Stimulated activated CD8-positive, alpha-beta memory T cell treated with anti-CD3 and anti-CD28 coated beads, Interleukin-12 subunit alpha, Interleukin-12 subunit beta, amount 100 ng/mL, for 1 hour (primary cell): ENCODE measurements at places on chromosomes 13 and 19.

GRCh38 chr13:22009500-22009899, 338.6 kb downstream of the FGF9 start:
- DNase-seq = no peak

GRCh38 chr13:51502153-51502651, 49.4 kb upstream of the INTS6 start:
- DNase-seq = no peak

GRCh38 chr13:27199696-27200095, 28.1 kb upstream of the USP12 start:
- DNase-seq = no peak

DNA sequence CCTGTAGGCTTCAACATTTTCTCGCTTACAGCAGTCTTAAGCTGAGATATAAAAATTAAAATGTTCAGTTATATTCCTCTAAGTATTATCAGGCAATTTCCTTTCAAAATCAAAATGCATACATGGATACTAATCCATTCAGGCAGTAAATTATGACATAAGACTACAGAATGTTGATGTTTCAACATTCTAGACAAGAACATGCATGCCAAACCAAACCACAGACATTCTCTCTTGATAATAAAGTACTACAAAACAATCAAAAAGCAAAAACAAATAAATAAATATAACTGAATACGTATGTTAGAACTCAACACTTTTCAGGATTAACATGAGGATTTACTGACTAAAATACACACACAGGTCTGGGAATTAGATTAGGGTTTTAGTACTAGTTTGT, 7.7 kb downstream of the DIS3 start:
- DNase-seq = no peak

DNA sequence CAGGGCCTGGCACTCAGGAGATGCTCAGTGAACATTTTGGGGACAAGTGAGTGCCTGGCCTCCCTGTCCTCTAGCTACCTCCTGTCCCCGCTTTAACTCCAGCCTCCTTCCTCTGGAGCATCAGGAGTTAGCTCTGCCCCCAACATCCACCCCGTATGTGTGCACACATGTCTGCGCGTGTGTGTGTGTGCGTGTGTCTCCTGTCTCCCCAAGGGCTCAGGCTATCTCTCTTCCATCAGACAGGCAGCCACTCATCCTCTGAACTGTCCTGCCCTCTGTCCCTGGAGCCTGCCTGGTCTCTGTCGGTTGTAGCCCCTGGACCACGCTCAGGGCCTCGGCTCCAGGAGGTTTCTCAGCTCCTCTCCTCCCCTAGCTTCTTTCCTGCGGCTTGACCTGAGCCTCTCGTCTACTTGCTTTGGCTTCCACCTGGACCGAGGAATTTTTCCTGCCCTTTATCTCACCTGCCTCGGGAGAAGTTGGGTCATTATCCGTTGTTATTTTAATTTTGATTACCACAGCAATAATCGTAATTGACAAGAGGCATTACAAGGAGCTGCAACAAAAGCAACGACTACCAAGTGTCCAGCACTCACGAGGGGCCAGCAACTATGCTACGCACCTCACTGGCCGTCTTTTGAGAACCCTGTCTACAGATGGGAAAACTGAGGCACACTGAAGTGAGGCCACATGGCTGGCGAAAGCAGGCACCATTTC, 32.0 kb upstream of the ASF1B start:
- no peak for DNase-seq

- no peak for DNase-seq
Measured at GRCh38 chr13:72823081-72823480, 41.1 kb downstream of the PIBF1 start.

DNA sequence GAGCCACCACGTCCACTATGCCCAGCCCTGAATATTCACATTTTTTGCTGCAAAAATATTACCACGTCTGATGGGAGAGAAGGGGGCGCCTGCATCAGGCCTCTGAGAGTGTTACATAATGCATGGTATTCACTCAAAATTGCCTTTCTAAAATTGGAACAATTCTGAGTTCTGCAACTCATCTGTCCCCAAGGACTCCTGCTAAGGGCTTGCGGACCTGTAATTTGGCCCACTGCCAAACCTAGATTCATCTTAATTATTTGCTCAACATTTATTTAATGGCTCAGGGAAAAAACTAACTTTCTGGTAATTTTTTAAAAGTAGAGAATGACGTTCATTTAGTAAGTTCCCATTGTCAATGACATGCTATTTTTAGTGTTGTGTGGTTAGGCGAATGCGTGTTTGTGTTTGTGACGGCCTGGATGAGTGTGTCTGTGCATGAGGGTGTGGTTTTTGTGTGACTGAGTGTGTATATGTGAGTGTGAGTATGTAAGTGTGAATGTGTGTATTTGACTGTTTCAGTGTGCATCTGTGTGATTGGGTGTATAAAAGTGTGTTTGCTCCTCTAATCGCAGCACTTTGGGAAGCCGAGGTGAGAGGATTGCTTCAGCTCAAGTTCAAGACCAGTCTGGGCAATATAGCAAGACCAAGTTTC, 8.8 kb downstream of the INAFM1 start:
- DNase-seq = no peak

DNA sequence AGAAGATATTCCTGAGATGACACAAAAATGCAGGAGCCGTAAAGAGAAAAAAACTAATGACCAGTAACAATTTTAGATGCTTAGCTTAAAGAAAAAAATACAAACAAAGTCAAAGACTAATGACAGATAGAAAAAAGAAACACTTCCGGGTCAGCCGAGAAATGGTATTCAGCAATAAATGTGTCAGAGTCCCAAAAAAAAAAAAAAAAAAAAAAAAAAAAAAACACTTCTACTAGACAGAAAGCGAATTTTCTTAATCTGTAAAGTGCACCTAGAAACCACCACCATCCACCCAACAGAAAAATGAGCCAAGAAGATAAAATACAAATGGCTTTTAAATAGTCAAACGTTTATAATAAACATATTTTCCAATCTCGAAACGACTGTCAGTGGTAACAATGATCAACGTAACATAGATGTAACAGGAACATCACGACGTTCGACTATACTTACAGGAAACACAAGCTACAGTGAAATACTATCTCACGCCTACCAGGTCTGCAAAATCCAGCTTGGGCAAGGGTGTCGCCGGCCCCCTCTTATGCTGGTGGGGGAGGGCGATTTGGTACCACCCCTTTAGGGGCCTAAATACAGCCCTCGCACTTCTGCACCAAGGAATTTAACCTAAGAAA, 10.6 kb downstream of the ABHD17A start:
- DNase-seq = no peak

GRCh38 chr19:23817519-23817918, 58.8 kb upstream of the ZNF681 start:
- DNase-seq = no peak

DNA sequence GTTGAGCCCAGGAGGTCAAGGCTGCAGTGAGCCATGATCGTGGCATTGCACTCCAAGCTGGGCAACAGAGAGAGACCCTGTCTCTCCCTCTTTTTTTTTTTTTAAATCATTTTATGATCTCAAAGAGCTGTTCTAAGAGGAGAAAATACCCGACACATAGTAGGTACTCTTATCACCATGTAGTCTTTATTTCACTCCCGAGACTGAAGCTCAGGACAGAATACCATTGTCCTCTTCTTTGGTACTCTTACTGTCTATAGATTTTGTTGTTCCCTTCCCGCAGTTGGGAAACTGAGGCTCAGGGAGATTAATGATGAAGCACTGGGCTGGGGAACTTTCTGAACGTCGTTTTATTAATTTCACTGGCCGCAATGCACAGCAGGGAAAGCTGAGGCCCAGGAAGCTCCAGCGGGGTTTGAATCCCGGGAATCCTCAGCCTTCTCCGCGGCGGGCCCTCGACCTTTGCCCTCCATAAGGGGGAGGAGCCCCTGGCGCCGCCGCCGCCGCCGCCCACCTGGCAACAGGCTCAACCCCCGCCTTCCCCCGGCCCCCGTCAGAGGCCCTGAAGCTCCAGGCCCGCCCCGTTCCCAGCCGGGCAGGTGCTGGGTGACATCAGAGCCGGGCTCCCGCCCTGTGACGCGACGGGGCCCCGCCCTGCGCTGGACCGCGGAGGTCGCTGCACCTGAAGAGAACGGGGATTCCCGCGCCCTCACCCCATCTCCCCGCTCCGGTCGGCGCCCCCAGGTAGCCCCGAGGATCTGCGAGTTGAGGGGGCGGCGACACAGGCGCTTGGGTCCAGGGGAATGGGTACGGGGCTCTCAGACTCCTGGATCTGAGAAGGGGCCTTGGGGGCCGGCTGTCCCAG, 1.6 kb downstream of the MYH14 start:
- no peak for DNase-seq

DNA sequence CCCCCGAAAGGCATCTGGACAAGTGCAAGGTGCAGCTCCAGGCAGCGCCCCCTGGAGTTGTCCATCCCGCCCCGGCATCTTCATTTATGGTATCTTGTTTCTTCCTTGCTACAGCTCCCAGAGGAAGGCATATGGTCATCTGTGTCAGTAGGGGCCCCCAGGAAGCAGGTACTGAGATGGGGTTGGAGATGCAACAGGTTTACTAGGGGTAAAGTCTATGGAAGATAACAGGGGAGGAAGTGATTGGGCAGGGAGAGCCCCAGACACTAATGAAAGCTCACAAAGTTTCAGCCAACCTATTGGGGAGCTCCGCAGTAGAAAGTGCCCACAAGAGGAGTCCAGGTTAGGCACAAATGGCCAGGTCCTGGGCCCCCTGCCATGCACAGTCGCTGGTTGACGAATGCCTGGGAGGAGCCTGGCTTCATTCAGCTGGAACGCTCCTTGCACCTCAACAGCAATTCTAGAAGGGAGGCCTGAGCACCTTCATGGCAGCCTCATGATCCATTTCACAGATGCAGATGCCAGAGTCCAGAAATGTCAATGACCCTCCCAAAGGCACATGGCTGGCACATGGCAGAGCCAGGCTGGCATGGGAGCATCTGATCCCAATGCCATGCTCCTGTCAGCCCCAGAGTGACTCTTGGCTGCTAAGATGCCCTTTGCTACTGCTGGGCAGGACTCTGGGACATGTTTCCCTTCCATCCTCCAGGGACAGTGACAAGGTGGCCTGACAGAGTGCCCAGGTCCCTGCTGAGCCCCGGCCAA, 23.8 kb upstream of the PEPD start:
- DNase-seq = no peak

DNA sequence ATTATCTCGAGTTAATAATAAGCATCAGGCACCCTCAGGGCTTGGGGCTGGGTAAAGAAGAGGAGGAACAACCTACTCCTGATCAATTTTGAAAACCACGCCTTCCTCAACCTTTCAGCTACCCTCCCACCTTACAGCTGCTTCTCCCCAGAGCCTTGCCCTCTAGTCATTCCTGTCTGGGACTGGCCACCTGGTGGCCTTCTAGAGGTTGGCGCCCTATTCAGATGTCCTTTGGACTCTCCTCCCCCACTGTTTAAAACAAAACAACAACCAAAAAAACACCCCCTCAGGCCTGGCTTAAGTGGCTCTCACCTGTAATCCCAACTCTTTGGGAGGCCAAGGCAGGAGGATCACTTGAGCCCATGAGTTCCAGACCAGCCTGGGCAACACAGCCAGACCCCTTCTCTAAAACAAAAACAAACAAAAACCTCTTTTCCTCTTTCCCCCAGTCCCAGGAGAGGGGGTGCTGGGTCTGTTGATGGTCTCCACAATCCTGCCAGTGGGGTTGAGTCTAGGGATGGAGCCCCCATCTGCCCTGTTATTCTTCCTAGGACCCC, 62.3 kb downstream of the CCDC70 start:
- no peak for DNase-seq

- DNase-seq = no peak
Measured at GRCh38 chr19:50449236-50449899, 16.7 kb downstream of the MYBPC2 start.

DNA sequence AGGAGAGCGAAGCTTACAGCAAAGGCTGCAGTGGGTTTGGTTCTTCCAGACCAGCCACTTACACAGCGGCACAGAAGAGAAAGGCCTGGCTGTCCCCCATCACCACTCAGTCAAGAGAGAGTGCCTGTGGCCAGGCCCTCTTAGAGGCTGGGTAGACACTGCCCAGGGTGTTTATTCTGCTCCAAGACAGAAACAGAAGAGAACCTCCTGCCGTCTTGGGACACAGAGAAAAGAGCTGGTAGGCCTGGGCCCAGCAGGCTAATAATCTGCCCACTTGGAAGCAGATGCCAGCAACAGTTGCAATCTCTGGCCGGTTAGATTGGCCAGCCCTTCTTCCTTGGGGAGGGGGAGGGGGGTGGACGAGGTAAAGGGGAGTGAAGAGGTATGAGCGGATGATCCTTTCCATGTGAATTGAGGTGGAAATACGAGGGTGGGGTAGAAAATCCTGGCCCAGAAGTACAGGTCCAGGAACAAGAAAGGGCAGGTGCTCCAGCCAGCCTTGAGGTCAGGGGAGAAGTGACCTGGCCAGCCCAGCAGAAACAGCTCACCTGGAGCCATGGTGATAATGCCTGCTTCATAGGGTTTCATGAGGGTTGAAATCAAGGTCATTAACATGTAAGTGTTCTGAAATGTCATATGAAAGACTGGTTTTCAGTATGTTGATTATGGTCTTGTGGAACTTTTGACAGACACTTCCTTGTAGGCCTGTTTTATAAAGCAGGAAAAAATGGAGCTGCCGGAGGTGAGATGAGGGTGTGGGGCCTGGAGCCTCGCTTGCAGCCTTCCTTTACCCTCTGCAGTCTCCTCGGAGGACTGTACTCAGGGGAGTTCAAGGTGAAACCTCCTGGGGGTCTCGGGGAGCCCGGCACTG, 116.9 kb downstream of the SIPA1L3 start:
- no peak for DNase-seq

GRCh38 chr13:31200637-31200971, 829 bp downstream of the B3GLCT start:
- peak; percentile 23 for DNase-seq

DNA sequence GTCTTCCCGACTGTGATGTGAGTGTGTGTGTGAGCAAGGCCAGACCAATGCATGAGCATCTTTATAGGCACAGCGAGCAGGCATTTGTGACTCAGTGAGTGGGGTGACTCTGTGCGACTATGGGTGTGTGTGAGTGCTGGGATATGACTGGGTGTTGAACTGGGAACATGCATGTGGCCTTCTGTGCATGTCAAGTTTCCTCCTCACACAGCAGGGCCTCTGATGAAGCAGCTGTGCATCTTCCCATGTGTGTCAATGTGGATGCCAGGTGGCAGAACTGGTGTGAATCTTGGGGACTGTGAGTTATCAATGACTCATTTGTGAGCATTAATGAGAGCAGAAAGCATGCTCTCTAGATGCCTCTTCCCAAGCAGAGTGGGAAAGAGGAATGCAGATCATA, 12.1 kb upstream of the LGALS14 start:
- no peak for DNase-seq

DNA sequence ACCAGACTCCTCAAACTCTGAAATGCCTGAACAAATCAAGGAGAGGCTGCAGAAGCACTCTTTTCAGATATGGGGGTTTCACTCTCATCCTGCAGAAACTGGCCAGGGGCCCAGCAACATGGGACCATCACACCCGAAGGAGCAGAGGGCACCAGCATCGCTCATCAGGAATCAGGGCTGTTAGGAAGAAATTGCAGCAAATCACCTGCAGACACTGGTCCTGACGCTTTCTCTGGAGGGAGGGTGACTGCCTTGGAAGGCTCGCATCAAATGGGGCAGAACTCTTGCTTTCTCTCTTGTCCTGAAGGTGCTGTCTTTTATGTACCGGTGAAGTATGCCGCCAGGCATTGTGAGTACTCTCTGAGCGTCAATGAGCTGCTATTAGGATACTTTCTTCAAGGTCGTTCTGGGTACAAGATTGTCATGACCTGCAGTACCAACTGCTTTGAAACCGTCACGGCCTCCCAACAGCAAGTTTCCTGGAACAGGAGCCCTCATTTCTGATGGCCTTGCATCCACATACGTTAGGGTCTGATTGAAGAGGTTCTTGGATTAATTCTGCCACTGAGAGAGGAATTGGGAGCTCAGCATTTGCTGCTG, 155.7 kb upstream of the SOX1 start:
- DNase-seq = no peak

- no peak for DNase-seq
Measured at GRCh38 chr19:16442386-16443276, 29.1 kb downstream of the EPS15L1 start.
